ENCODE measurements at places on chromosomes 5 and 9.

- DNase-seq: no peak
Observed at GRCh38 chr9:30348904-30349303, 2035.5 kb upstream of the ACO1 start.

DNA sequence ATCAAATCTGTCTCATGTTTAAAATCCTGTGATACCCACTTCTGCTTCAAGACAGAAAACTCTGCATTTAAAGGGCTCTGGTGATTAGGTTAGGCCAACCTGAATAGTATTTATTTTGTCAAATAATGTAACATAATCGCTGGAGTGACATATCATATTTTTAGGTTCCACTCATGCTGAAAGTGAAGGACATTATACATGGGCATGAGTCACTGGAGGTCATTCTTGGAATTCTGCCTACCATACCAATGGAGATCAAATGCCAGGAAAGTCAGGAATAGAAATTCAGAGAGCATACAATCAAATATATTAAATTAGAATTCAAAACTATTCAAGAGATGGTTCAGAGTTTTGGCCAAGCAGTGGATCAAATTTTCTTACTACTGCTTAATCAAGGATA, 97.1 kb upstream of the PRSS3 start:
- DNase-seq: no peak

DNA sequence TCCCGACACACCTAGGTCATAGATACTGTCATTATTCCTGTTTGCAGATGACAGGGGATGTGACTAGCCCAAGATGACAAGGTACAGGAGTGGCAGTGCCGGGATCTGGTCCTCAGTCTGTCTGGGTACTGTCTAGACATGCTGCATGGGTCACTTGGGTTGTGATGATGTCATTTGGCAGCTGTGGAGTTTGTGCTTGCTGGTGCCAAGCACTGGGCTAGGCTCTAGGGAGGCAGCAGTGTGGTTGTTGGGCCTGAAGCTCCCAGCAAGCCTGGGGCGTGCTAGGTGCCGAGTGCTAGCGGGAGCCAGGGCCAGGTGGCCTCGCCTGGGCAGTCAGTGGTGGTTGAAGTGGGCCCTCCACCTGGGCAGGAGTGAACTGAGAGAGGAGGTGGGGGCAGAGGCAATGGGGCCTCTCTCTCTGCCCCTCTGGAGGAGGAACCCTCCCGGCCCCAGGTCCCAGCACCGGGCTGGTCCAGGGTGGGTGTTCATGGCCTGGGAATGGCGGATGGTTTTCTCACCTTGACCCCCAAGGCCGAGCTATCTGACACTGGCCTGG, 8.8 kb upstream of the ASB6 start:
- no peak for DNase-seq

- no peak for DNase-seq
Observed at GRCh38 chr5:81852291-81853029, 101.6 kb upstream of the SSBP2 start.

GRCh38 chr5:168925160-168925559, 346.0 kb upstream of the PANK3 start:
- DNase-seq: no peak

DNA sequence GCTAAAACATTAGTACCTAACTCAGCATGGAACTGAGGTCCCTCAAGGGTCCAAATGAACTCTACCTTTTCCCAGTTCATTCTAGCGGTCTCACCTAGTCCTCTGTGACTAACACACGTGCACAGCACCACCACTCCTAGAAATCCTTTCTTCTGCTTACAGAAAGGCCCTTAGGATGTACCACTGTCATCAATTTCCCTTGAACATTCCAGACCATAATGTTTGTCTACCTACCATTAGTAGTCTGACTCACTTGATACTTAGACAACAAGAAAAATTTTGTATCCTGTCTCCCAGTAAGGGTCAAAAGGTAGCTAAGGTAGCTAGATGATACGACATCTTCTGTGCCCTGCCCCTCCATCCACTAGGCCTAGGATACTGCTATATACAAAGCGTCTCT, 166.6 kb downstream of the TSSK1B start:
- peak; percentile 40 for DNase-seq

All from RCC 7860 (cell line).